ENCODE measurements at places on chromosomes 13 and 19. TPM values are rescaled to one million over a fixed set of nuclear protein-coding genes. Genes with fewer than 3 reads are reported as not detected.

TNFSF13B gene
- 0.93 TPM for total RNA-seq

ZGLP1 gene
- total RNA-seq, result 5.2 TPM

HS6ST3 gene
- 1.1 TPM for total RNA-seq

BIVM gene
- total RNA-seq, result 14.7 TPM

NLRP11 gene
- not detected for total RNA-seq

KLK12 gene
- total RNA-seq, result not detected

NLRP9 gene
- not detected for total RNA-seq

CFAP97D2 gene
- total RNA-seq, result not detected

ZNF625 gene
- 29.8 TPM for total RNA-seq

PLK5 gene
- total RNA-seq, result 0.45 TPM

RGS9BP gene
- not detected for total RNA-seq

SMIM17 gene
- total RNA-seq, result not detected

FCER2 gene
- total RNA-seq, result not detected

KLK2 gene
- total RNA-seq, result not detected

KMT2B gene
- 46.9 TPM for total RNA-seq

MBD3L2 gene
- not detected for total RNA-seq

LILRB2 gene
- not detected for total RNA-seq

CDC42EP5 gene
- 0.66 TPM for total RNA-seq

Measured in endodermal cell (in vitro differentiated cells).